Heart left ventricle (tissue), 16 donors: ENCODE measurements at places on chromosomes 12 and 14. TPM values are rescaled to one million over a fixed set of nuclear protein-coding genes. Genes with fewer than 3 reads are reported as not detected.

The CCDC85C gene
- total RNA-seq, result 40.2 TPM

The ZNF891 gene
- 0.70 TPM for total RNA-seq

The CCDC196 gene
- not detected for total RNA-seq

The HCAR3 gene
- total RNA-seq, result 0.16 TPM

The TRIM9 gene
- total RNA-seq, result 0.49 TPM

The PPM1H gene
- 5.9 TPM for total RNA-seq
